ENCODE measurements at places on chromosomes 16 and 17. TPM values are rescaled to one million over a fixed set of nuclear protein-coding genes. Genes with fewer than 3 reads are reported as not detected.

DNA sequence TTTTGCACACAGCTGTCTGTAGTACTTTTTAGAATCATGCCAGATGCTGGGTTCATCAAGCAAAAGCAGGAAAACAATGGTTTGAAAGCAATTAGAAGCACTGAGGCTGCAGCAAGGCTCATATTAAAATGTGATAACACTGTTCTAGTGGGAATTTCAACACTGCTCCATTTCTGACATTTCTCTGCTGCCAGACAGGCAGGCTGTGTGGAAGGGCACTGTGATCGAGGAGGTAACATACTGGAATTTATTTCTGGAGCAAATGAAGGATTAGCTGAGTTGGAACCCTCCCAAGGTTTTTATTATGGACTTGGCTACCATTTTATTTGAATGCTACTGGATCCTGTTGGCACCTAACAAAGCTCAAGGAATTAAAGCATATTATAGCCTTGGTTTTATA, 66.9 kb downstream of the SKAP1 start:
- no peak for DNase-seq

GRCh38 chr17:82149401-82150099, 51.5 kb upstream of the FASN start:
- DNase-seq: no peak

DNA sequence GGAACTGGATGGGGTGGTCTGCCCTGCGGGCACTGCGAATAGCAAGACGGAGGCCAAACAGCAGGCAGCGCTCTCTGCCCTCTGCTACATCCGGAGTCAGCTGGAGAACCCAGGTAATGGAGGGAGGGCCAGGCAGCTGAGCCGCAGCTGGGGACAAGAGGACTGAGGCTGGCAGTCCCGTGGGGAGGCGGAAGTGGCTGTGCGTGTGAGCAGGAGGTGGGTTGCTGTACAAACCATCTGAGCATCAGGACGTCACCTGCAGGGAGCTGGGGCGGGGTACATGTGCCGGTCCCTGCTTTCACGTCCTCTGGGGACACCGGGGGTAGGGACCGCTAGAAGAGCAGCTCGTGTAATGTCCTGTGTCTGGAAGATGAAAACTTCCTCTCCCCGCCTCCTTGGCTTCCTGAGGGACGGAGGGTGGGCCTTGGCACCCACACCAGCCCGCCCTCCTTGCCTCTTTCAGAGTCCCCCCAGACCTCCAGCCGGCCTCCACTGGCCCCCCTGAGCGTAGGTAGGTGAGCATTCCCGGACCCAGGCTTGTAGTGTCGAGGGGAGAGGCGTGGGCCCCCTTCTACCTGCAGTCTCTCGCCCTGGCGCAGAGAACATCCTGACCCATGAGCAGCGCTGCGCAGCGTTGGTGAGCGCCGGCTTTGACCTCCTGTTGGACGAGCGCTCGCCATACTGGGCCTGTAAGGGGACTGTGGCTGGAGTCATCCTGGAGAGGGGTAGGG, 3.7 kb downstream of the ADAD2 start:
- no peak for DNase-seq

DNA sequence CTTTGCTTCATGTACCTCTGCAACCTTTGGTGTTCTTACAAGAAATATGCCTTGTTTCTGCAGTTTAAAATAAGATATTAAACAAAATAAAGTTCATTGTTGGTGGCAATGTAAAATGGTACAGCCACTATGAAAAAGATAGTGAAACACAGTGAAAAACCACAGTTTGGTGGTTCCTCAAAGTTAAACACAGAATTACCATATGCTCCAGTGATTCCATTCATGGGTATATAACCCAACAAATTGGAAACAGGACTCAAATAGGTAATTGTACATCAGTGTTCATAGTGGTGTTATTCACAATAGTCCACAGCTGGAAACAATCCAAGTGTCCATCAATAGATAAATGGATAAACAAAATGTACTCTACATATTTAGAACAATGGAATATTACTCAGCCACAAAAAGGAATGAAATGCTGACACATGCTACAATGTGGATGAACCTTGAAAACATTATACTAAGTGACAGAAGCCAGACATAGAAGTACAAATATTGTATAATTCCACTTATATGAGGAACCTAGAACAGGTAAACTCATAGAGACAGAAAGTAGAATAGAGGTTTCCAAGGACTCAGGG, 49.2 kb downstream of the CUEDC1 start:
- DNase-seq: no peak

GRCh38 chr17:40004072-40004471, 11.2 kb upstream of the CSF3 start:
- DNase-seq: no peak

GRCh38 chr16:11234884-11235702, 20.9 kb downstream of the SOCS1 start:
- DNase-seq: no peak

DNA sequence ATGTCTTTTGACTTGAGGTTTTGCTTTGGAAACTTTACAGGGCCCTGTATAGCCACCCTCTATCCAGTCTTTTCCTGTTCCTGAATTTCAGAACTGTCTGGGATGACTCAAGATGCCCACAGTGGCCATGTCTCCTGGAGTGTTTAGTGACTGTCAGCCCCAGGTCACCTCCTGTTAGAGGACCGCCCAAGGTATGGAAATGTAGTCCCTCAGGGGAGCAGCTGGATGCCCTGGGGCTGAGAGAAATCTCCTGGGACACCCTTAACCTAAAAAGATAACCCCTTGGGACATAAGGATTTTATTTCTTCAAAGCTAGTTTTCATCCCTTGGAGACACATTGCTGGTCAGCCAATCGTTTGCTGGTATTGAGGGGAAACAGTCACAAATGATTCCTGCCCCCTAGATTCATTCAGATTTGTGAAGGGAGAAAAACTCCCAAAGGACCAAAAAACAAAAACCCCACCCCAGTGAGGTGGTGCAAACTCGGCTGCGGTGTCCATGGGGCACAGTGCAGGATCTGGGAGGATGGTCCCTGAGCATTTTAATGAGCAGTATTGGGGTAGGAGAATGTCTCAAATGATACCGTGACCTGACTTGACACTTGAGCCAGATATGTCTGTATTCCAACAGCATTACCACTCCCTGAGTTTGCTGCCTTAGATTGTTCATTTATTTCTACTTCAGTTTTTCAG, 1.7 kb downstream of the ZNF267 start:
- no peak for DNase-seq

DNA sequence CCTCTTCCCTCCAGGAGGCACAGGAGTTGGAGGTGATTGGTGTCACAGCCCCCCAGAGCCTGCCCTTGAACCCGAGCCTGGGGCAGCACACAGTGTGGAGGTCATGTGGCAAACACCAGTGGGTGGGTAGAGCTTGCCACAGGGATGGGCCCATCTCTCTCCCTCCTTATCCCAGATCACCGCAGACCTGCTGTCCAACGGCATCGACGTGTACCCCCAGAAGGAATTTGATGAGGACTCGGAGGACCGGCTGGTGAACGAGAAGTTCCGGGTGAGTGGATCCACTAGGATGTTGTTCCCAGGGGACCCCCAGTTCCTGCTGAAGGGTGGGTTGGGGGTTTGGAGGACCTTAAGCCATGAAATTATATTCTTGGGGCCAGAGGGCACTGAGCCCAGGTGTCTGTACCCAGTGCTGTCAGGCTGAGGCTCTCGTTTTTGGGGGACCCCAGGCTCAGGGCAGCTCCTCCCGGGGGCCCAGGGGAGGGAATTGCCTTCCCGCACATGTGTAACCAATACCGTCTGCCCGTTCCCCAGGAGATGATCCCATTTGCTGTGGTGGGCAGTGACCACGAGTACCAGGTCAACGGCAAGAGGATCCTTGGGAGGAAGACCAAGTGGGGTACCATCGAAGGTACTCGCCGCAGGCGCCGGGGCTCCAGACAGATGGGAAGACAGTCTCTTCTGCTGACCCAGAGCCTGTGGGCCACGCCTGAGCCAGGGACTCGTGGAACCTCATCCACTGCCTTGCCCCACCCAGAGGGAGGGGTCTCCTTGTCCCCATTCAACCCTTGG, 351.9 kb downstream of the SEC14L1 start:
- DNase-seq: peak; percentile 70

- no peak for DNase-seq
These were observed 22.7 kb downstream of the YPEL2 start for GRCh38 chr17:59353936-59354755.

- no peak for DNase-seq
These were observed 220.8 kb upstream of the MON1B start for GRCh38 chr16:76970087-76970744.

- DNase-seq: no peak
These were observed 23.8 kb downstream of the PDILT start for GRCh38 chr16:20380782-20381181.

GRCh38 chr17:46157443-46158062, 35.7 kb downstream of the KANSL1 start:
- DNase-seq: no peak

GRCh38 chr17:19237389-19238166, 412 bp downstream of the EPN2 start:
- DNase-seq: peak; percentile 79

DNA sequence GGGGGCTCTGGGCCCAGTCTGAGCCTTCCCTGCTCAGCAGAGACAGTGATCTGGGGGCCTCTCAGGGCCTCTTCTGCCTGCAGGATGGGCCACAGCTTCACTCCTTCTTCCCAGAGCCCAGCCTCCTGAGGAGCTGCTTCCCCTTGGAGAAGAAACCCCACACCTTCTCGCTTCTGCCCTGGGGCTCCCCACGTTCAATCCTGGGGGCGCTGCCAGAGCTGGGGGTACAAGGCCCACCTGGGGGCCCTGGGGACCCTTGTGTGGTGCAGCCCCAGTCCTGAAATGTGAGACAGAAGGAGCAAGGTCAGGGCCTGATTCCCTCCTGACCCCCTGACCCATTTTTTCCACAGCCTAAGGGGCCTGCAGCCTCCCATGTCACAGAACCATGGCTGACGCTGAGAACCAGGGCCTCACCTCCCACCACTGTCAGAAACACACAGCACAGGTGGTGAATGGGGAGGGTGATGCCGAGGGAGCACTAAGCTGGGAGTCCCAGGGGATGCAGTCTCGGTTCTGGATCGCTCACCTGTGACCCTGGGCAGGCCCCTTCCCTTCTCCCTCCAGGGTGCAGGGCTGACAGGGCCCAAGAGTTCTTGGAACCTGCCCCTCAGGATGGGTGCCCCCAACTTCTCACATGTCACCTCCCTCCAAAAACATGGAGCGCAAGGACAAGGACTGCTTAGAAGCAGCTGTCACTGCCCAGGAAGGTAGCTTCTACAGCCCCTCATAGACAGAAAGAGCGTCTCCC, 21.6 kb upstream of the MPO start:
- DNase-seq: no peak

GRCh38 chr16:11461595-11461990, 116.3 kb downstream of the RMI2 start:
- no peak for DNase-seq

DNA sequence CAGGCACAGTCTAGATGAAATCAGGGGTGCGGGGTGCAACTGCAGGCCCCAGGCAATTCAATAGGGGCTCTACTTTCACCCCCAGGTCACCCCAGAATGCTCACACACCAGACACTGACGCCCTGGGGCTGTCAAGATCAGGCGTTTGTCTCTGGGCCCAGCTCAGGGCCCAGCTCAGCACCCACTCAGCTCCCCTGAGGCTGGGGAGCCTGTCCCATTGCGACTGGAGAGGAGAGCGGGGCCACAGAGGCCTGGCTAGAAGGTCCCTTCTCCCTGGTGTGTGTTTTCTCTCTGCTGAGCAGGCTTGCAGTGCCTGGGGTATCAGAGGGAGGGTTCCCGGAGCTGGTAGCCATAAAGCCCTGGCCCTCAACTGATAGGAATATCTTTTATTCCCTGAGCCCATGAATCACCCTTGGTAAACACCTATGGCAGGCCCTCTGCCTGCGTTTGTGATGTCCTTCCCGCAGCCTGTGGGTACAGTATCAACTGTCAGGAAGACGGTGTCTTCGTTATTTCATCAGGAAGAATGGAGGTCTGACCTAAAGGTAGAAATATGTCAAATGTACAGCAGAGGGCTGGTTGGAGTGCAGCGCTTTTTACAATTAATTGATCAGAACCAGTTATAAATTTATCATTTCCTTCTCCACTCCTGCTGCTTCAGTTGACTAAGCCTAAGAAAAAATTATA, 1.6 kb downstream of the HBA1 start:
- DNase-seq: no peak

DNA sequence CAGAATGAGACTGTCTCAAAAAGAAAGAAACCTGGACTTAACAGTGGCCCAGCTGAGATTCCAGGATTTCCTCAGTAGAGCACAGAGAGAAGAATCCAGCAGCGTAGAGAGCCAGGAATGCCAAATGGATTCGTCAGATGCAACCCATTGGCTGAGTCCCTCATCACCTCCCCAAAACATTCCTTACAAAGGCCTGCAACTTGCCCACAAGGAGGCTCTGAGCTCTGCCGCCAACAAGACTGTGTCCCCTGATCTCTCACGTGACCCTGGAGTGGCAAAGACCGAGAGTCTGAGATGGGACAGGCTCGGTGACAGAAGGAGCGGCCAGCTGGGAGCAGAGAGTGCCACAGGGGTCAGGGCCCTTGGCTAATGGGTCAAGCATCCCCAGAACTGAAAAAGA, 6.9 kb upstream of the CHMP6 start:
- DNase-seq: peak; percentile 80

DNA sequence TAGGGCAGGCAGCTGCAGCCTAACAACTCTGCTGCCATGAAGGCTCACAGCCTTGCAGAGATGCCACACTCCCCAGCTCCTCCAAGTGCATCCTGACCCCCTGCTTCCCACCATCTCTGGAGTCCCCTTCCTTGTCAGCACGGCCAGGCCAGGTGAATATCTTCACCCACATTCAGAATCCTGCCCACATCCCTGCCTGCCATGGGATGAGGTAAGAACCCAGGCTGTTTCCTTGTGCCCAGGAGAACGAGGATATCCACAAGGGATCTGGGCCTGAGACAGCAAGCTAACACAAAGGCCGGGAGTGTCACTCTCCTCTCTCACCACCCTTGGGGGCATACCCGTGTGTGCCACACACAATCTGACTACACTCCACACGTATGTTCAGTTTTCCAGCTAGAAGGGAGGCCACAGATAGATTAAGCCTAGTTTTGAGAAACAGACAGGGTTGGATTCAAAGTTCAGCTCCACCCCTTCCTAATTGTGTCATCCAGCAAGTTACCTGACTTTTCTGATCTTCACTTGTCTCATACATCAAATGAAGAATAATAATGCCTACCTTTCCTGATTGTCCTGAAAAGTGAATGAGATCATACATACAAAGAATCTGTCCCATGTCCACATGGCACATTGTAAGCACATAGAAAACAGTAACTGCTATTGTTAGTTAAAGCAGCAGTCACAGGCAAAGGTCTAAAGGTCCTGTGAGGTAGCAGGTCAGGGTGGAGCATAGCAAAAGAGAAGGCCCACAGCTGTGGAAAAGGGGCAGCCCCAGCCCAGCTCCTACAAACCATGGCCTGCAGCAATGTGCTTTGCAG, 17.4 kb upstream of the SUPT4H1 start:
- no peak for DNase-seq

- no peak for DNase-seq
These were observed 5.4 kb downstream of the SPATA2L start for GRCh38 chr16:89695875-89696669.

GRCh38 chr16:25317732-25318316, 60.2 kb upstream of the ZKSCAN2 start:
- no peak for DNase-seq

Gene GP1BA
- not detected for total RNA-seq

Gene CPNE7
- 0.51 TPM for total RNA-seq

Gene TCAP
- 0.57 TPM for total RNA-seq

Gene ZPBP2
- not detected for total RNA-seq

Gene PFAS
- total RNA-seq: 18.2 TPM

Gene SLC13A2
- total RNA-seq: 15.3 TPM

Gene TMEM204
- total RNA-seq: 26.6 TPM

Gene DCAF7
- total RNA-seq: 22.4 TPM

Gene SPATA32
- total RNA-seq: not detected

Gene STAT5A
- 56.0 TPM for total RNA-seq

Gene OTOP3
- not detected for total RNA-seq

Gene TAC4
- not detected for total RNA-seq

All from suprapubic skin (tissue), 4 donors.